Mammary epithelial cell (primary cell): ENCODE measurements at places on chromosomes 7 and 10. TPM values are rescaled to one million over a fixed set of nuclear protein-coding genes. Genes with fewer than 3 reads are reported as not detected.

The SDK1 gene
- total RNA-seq: 2.0 and 4.0 TPM in 2 replicates

The AP1S1 gene
- 94.3 and 107 TPM in 2 replicates for total RNA-seq

The OPN1SW gene
- not detected for total RNA-seq

The CLRN3 gene
- total RNA-seq: not detected in 2 replicates

The CTTNBP2 gene
- total RNA-seq: 8.0 TPM

The DEPP1 gene
- total RNA-seq: 3.6 and 45.6 TPM in 2 replicates

The NPTX2 gene
- 3.0 TPM for total RNA-seq

The GRB10 gene
- 28.4 and 49.7 TPM in 2 replicates for total RNA-seq

The MYOF gene
- 311 TPM in 2 replicates for total RNA-seq

The CD36 gene
- 0.50 TPM for total RNA-seq

The GSDME gene
- total RNA-seq: 95.6 and 108 TPM in 2 replicates

The FKBP6 gene
- total RNA-seq: not detected

The CPVL gene
- not detected for total RNA-seq

The CNNM2 gene
- 4.5 and 6.3 TPM in 2 replicates for total RNA-seq

The DDC gene
- total RNA-seq: not detected

The ARMC3 gene
- total RNA-seq: not detected in 2 replicates

The IFIT2 gene
- 0.86 and 1.1 TPM in 2 replicates for total RNA-seq

The ANKRD61 gene
- not detected for total RNA-seq

The SMO gene
- total RNA-seq: 7.6 and 10.4 TPM in 2 replicates

The RPP38 gene
- 13.0 TPM for total RNA-seq

The CRYGN gene
- not detected in 2 replicates for total RNA-seq

The EBF3 gene
- under 0.01 TPM for total RNA-seq

The MAD1L1 gene
- total RNA-seq: 33.5 and 35.4 TPM in 2 replicates

The EPC1 gene
- total RNA-seq: 20.0 and 22.9 TPM in 2 replicates

The SEMA4G gene
- 0.83 TPM for total RNA-seq

The TAC1 gene
- total RNA-seq: not detected

The CYP3A7 gene
- total RNA-seq: not detected in 2 replicates

The HOXA3 gene
- 9.9 and 11.0 TPM in 2 replicates for total RNA-seq

The ACTL6B gene
- not detected in 2 replicates for total RNA-seq

The AGR2 gene
- total RNA-seq: 1.0 TPM
